Neural crest cell (in vitro differentiated cells): ENCODE measurements at places on chromosomes 16 and 17. TPM values are rescaled to one million over a fixed set of nuclear protein-coding genes. Genes with fewer than 3 reads are reported as not detected.

GPR142 gene
- total RNA-seq, result 0.23 TPM in 1 of 2 replicates, not detected in the other

SSTR5 gene
- not detected in 2 replicates for total RNA-seq

CIITA gene
- not detected in 2 replicates for total RNA-seq

GJD3 gene
- total RNA-seq, result 0.34 TPM in 1 of 2 replicates, not detected in the other

TMEM219 gene
- 70.7 and 74.0 TPM in 2 replicates for total RNA-seq

GP1BA gene
- not detected in 2 replicates for total RNA-seq

MILR1 gene
- total RNA-seq, result not detected in 2 replicates

TEKT5 gene
- 0.25 and 0.68 TPM in 2 replicates for total RNA-seq

C16orf96 gene
- 0.30 and 0.32 TPM in 2 replicates for total RNA-seq

GPR179 gene
- total RNA-seq, result 0.07 and 0.20 TPM in 2 replicates

SRP68 gene
- 87.9 and 91.6 TPM in 2 replicates for total RNA-seq

ANKFN1 gene
- 0.11 and 0.21 TPM in 2 replicates for total RNA-seq

- DNase-seq, result no peak
These were observed 50.7 kb upstream of the SIAH1 start for GRCh38 chr16:48435906-48436305.

- DNase-seq, result no peak
These were observed 23.8 kb downstream of the TBC1D3B start for GRCh38 chr17:36152639-36153120.

- no peak for DNase-seq
These were observed 12.0 kb downstream of the EEF2K start for GRCh38 chr16:22217890-22218730.

GRCh38 chr16:10834130-10834529 lies 15.5 kb upstream of the TVP23A start:
- no peak for DNase-seq

DNA sequence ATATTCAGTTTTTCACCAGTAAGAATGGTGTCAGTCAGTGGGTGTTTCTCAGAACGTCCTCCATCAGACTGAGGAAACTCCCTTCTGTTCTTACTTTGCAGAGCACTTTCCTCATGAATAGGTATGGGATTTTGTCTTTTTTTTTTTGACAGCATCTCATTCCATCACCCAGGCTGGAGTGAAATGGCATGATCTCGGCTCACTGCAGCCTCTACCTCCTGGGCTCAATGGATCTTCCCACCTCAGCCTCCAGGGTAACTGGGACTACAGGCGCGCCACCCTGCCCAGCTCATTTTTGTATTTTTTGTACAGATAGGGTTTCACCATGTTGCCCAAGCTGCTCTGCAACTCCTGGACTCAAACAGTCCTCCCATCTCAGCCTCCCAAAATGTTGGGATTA lies 130.3 kb downstream of the ZNF778 start:
- no peak for DNase-seq

- DNase-seq, result no peak
These were observed 15.5 kb downstream of the IQCK start for GRCh38 chr16:19733551-19733950.

GRCh38 chr16:89687092-89687940 lies 827 bp downstream of the CDK10 start:
- no peak for DNase-seq

DNA sequence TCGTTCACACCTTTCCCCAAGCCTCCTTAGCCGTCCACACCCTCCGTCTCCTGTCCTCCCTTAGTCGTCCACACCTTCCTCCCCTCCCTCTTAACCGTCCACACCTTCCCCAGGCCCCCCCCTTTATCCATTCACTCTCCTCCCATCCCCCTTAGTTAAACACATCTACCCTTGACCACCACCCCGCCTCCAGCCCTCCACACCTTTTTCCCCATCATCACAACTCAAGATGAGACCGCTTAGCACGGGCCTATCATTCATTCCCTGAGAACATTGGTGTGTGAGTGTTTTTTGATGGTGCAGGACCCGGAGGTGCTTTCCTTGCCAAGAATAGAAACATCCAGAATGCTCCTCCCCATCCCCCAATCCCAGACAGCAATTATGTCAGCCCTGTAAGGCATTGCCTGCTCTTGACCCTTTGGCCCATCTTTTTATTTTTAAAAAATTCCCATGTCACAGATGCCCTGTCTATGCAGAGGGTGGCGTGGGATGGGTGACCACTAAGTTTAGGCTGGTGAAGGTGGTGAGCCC lies 1.4 kb downstream of the TENT4B start:
- DNase-seq, result no peak

DNA sequence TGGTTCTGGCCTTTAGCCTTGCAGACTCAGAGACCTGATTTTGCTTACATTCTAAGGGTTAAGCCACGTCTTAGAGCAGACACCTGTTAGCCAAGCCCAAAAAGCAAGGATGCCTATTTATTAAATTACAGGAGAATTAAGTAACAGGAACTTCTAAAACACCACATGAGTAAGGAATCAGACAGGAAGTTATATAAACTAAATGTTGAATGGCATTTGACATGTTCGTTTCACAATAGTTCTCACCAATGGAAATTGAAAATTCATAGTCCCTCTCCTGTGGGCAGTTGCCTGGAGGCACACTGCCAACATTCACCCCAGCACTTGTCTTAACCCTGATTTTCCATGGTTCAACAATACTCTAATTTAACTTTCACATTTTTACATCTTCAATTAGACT lies 9.0 kb downstream of the KRTAP9-7 start:
- no peak for DNase-seq

DNA sequence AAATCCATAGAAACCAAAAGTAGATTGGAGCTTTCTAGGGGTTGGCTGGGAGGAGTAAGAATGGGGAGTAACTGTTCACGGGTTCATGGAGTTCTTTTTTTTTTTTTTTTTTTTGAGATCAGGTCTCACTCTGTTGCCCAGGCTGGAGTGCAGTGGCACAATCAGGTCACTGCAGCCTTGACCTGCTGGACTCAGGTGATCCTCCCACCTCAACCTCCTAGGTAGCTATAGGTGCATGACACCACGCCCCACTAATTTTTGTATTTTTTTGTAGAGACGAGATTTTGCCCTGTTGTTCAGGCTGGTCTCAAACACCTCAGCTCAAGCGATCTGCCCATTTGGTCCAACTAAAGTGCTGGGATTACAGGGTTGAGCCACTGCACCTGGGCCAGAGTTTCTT lies 1.5 kb downstream of the NMRAL1 start:
- DNase-seq, result no peak

GRCh38 chr17:45224671-45225050 lies 3.0 kb downstream of the FMNL1 start:
- no peak for DNase-seq

- no peak for DNase-seq
These were observed 557 bp upstream of the LUC7L start for GRCh38 chr16:229731-230281.

DNA sequence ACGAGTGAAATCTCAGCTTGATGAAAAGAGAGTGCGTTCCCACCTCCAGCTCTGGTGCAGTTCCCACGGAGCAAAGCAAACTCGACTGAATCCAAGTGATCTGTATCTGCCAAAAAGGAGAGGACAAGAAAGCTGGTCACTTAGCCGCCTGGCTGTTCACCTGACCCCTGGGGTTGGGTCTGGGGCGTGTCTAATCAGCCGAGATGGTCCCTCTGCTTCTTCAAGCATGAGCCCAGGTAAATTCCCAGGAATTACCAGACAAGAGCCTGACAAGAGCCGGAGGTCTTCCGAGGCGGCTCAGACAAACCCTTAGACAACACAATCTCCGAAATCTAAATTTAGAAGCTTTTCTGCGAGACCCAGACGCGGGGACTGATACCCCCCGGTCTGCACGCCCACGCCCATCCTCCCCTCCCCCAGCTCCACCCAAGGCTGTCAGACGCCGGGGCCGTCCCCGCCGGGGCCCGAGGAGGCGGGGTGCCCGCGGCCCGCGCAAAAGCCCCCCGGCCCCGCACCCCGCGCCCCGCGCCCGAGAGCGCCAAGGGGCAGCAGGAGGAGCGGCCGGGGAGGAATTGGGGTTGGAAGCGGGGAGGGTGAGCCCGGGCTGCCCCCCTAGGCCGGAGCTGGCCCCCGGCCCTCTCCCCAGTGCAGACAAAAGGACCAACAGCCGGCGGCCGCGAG lies 674 bp downstream of the ZNF821 start:
- DNase-seq, result peak; percentile 43

GRCh38 chr17:73099511-73099910 lies 7.0 kb upstream of the SLC39A11 start:
- DNase-seq, result no peak

- DNase-seq, result no peak
These were observed 4.2 kb downstream of the SRSF2 start for GRCh38 chr17:76732734-76733617.

DNA sequence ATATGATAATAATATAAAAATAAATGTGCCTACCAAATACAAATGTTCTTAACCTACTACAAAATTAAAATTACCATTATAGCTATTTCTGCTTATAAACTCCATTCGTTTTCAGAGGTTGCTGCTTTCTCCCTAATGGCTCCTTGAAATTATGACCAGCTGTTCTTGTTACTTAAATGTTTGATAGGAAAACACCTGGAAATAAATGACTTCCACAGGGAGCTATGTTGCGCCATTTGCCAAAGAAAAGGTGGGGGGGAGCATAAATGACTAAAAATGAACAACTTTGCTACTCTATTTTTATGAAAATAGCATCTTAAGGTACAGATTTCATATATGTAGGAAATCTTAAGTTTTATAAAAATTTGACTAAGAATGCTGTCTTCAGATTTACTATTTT lies 157.5 kb upstream of the MON1B start:
- DNase-seq, result no peak

DNA sequence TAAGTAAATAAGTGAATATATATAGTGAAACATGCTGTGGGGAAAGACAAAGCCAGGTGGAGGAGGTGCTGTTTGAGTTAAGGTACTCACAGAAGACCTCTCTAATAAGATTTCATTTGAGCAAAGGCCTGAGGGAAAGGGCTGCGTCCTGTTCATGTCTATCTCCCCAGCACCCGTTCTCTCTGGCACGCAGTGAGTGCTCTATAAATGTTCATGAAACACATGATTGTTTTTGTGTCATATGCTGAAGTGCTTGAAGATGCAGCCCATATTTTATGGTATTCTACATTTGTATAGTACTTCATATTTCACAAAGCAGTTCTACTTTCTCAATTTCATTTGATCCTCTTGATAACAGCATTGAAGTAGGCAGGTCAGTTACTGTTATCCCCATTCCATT lies 990 bp downstream of the VWA3A start:
- no peak for DNase-seq

GRCh38 chr16:71542377-71542776 lies 16.2 kb downstream of the CHST4 start:
- peak; percentile 40 for DNase-seq

GRCh38 chr17:70780031-70780430 lies 610.7 kb downstream of the KCNJ2 start:
- DNase-seq, result no peak

DNA sequence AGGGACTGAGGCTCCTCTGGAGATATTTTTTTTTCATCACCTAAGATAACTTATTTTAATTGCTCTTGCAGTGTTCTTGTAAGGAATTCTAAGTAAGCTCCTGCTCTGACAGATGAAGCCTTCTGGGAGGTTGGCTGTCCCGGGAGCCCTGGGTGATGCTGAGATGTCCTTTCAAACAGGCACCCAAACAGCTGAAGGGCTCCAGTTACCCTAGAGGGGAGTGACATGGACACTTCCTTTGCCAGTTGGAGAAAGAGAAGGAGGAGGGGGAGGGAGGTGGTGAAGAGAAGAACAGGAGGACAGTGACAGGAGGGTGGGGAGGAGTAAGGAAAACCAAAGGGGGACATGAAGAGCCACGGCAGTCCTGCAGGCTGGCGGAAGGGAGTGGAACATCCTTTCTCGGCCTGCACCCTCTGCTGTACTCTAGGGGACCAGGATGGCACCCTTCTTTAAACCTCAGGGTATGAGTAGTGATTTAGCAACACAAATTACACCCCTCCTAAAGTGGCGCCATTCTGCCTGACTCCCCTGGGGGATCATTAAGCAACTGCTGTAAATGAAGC lies 51.8 kb downstream of the MYH3 start:
- no peak for DNase-seq

- no peak for DNase-seq
These were observed 27.1 kb upstream of the CREBBP start for GRCh38 chr16:3907586-3907985.

DNA sequence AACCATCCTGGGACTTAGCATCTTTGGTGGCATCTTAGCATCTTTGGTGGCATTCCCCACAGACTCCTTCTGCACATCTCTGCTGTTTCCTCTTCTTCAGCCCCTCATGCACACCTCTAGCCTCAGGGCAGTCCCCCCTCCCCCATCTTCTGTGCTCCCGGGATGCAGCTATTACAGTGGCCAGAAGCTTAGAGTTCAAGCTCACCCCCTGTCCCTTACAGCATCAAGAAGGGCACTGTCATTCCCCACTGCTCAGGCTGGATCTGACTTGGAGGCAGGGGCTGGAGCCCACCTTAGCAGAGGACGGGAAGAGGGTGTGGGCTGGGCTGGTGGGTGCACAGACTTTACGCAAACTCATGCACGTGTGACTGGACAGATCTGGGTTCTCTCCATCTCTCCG lies 650 bp downstream of the EPN3 start:
- no peak for DNase-seq

DNA sequence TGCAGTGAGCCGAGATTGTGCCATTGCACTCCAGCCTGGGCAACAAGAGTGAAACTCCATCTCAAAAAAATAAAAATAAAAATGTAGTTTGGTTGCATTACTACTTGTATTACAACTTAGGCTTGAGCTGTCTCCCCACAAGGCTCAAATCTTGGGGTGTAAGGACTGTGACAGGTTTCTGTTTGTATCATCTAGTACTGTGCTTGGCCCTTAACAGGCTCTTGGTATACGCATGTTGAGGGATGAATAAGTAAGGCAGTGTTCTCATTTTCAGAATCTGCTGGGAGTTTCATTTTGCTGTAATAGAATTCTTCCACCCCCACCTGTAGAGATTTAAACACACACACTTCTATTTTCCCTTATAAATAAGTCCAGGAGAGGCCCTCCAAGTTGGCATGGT lies 289.4 kb upstream of the EEF2KMT start:
- DNase-seq, result no peak
